GOT3 (cell line): ENCODE measurements at places on chromosomes 4 and X.

DNA sequence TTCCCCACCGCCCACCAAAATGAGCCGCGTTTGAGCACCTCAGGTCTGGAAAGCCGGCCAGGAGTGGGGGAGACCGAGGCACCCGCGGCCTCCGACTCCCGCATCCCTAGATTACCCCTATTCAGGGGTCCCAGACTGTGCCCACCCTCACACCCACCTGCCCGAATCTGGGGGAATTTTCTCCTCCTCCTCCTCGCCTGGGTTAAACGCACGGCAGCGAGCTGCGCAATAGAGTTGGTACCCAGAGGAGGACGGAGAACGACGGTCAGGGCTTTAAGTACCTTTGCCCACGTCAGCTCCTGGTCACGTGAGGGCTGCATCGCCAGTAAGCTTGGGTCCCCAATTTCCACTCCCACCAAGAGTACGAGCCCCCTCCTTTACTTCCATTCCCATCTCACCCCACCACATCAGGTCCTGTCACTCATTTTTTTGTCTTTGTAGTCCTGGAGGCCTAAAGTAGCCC is at the start of gene ARMCX2:
Gene ARMCX2, minus strand, starts transcription at position 250 of the 463 bp plus-strand sequence. CDS start 2,262 bp downstream, outside the sequence.
- DNase-seq: no peak

DNA sequence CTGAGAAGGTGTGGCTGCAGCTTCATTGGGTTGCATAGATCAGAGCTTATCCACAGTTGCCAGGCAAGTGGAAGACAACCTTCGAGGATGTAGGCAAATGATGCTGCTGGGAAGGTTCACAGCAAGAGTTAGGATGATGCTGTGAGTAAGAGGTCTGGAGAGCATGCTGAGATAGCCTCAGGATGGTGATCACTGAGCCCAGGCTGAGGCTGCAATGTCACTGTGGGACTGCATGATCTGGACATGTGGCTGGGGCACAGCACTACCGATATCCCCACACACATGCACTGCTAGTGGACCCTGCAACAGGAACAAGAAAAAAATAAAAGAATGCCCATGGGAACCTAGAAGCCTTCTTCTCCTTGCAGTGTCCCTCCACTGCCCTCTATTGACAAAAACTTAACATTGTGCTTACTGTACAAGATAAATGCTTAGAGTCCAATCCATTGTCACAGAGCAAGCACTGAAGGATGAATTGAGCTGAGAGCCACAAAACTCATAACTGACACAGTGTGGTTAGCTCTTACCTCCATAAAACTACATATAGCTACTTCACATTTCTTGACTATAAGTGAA is 105.6 kb downstream of the CNKSR2 start:
- DNase-seq: no peak

GRCh38 chr4:71472946-71473345 is 134.1 kb downstream of the SLC4A4 start:
- no peak for DNase-seq

- DNase-seq: no peak
Measured at GRCh38 chr4:24141836-24142235, 252.0 kb upstream of the PPARGC1A start.

GRCh38 chr4:126038502-126039144 is 723.9 kb downstream of the FAT4 start:
- no peak for DNase-seq

- no peak for DNase-seq
Measured at GRCh38 chrX:96909291-96909690, 25.6 kb downstream of the RPA4 start.

- no peak for DNase-seq
Measured at GRCh38 chrX:21675931-21676330, 17.8 kb upstream of the KLHL34 start.

DNA sequence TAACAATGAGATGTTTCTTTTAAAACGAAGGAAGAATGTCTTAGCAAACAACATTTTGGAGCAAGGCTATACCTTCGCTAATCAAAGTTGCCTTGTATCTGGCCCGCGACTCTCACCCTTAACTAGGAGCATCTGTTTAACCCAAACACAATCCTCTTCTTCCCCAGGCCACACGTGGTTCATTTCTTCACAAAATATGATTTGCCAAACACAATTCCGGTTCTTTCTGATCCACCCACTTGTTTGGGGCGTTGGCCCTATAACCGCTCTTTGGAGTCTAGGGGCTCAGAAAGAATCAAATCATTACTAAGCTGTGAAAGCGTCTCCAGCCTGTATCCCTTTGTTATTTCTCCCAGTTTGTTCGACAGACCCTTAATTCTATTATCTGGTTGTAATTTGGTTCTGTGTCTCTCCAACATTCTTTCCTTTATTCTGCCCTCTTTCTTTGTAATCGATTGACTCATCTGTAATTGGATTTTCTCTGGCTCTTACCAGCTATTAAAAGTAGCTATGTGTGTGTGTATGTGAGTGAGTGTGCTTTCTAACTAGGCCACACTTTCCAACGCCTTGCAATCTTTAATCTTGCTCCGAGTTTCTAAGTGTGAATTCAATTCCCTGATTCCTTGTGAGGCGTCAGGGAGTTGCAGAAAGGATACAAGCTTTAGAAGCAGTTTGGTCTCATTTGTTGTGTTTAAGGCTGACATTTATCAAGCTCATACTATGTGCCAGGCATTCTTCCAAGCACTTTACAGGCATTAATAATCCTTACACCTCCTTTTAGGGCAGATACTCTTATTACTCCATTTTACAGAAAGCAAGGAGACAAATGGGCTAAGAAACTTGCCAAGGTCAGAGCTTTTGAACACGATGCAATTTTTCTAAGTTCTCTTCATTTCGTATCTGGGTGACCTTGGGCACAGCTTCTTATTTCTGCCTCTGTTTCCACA is 138.6 kb upstream of the CPEB2 start:
- DNase-seq: no peak

DNA sequence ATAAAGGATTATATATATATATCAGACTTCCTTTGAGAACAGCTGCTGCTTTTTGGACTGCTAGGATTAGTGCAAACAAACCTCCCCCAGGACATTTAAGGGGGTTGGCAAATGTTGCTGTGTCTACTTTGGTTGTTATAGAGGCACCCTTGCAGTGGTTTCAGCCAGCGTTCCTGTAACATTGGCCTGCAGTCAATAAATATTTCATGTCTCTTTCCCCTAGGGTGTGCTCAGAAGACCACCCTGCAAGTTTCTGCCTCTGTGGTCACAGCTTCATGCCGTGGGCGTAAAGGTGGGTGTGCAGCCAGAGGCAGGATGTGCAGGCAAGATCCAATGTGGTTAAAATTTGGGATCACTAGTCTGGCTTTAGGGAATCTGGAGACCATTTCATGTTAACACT is 28.9 kb downstream of the FGF5 start:
- DNase-seq: no peak

GRCh38 chrX:19964017-19964710 is 26.7 kb downstream of the BCLAF3 start:
- DNase-seq: no peak

DNA sequence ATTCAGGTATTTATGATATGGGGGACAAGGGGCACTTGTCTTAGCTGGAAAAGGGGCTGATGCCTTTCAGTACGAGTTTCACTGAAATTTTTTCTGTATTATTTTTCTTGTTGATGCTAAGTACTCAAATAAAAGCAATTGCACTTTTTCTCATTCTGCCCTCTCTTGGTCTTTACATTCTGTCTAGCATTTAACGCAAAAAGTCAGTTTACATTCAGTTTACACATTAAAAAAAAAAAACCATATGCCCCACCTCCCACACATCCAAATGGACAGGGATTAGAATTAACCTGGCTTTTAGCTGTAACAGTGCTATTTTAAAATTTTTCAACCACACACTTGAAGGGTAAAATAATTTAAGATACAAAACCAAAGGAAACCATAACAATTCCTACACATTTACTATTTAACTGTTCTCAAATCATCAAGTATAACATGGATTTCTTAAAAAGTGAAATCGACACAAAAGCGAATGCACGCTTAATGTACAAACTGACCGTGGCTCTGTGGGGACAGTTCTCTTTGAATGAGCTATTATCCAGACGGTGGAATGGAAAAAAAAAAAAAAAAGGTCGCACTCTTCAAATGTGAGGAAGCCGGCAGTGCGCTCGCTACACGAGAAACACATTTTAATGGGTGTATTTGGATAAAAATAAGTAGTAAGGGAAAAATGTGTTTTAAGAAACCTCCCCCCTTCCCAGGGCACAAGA is 1.4 kb downstream of the AMMECR1 start:
- DNase-seq: no peak

- DNase-seq: no peak
Measured at GRCh38 chrX:105273326-105273725, 52.8 kb upstream of the TEX13A start.

GRCh38 chr4:25477221-25477620 is 100.2 kb downstream of the ANAPC4 start:
- no peak for DNase-seq

GRCh38 chrX:135432881-135433521 is 11.3 kb downstream of the SMIM10L2A start:
- no peak for DNase-seq

DNA sequence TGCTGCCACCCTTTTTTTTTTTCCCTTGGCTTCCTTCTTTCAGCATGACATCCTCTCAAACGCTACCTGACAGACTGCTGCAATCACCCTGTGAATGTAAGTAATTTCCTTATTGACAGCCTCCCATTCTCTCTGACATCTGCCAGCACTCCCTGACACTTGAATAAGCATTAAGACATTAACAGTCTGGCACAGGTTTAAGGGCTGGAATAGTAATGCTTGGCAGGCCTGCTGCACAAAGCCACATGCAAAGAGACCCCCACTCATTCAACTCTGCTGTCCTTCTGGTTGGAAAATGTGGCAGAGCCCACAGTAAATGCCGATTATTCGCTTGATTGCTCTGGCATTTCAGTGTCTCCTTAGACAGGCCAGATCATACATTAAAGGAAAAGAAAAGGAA is 28.1 kb upstream of the RASGEF1B start:
- DNase-seq: no peak

DNA sequence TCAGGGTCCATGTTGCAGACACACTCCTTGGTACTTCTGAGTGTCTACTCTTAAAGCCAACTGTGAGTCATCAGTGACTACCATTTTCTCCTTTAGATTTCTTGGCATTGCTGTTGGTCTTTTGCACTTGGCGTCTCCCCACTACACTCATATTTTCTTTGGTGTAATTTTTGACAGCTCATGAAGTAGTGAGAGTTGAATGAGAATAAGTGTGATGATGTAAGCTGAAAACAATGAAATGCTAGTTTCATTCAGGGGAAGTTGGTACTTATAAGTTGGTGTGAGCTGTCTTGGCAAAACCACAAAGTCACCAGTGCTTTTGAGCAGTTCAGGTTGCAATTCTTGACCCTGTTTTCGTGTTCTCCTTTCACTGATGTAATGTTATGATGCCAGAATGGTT is 142.9 kb upstream of the ARX start:
- DNase-seq: no peak

DNA sequence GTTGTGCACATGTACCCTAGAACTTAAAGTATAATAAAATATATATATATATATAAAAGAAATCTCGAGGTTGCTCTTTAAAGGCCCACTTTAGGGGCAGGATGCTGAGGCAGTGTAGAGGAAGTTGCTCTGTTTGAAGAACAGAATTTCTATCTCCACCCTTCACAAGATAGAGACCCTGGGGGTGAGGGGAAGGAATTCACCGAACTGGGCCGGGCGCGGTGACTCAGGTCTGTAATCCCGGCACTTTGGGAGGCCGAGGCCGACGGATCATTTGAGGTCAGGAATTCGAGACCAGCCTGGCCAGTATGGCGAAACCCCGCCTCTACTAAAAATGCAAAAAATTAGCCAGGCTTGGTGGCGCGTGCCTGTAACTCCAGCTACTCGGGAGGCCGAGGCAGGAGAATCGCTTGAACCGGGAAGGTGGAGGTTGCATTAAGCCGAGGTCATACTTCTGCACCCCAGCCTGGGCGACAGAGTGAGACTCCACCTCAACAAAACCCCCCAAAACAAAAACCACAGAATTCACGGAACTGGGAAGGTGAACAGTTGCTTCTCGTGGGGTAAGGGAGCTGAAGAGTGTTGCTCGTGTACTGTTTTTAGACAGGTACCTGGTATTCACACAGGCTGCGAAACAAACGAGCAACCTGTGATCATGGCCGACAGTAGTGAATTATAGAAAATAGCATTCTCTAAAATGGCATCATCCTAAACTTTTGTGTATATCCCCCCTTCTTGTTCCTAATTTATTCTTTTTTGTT is 6.2 kb downstream of the PLAC8 start:
- no peak for DNase-seq

- DNase-seq: no peak
Measured at GRCh38 chrX:11555759-11556158, 110.0 kb downstream of the ARHGAP6 start.

DNA sequence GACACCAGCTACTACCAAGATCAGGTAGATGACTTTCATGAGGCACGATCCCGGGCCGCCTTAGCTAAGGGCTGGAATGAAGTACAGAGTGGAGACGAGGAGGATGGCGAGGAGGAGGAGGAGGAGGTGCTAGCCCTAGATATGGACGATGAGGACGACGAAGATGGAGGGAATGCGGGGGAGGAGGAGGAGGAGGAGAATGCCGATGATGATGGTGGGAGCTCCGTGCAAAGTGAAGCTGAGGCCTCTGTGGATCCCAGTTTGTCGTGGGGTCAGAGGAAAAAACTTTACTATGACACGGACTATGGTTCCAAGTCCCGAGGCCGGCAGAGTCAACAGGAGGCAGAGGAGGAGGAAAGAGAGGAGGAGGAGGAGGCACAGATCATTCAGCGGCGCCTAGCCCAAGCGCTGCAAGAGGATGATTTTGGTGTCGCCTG is 481 bp downstream of the UTP3 start:
- DNase-seq: no peak

DNA sequence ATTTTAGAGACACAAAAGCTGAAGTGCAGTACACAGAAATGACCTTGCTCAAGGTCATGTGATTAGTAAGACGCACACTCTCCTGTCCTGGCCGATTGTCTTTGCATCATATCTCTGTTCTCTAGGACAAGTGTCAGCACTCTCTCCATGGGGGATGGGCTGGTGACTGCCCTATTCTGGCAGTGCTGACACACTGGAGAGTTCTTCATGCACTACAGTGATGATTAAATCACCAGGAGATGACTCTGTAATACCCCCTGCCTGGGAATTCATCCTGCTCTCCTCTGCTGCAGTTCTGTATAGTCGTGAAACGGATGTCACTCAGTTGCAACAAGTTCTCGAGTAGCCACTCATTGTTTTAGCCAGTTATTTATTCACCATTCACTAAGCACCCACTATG is 5.3 kb upstream of the SHISA3 start:
- no peak for DNase-seq

DNA sequence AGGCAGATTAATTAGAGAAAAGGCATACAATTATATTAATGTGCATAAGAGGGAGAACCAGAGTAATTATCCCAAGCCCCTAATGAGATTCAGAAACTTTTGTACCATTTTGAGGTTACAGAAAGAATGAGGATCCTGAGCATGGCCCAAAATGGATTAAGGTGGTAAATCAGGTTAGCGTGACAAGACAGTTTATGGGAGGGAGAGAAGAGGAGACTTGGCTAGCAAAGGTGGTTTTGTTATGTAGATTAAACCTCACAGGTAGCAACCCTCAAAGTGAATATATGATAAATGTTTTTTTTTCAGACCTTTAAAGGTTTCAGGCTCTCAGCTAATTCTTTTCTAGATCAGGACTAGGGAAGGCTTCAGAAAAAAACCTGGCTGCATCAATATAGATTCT is 781.8 kb downstream of the FAM133A start:
- DNase-seq: no peak
